ENCODE measurements at places on chromosomes 16 and 17. TPM values are rescaled to one million over a fixed set of nuclear protein-coding genes. Genes with fewer than 3 reads are reported as not detected.

TPPP3 gene
- 9.5 TPM for total RNA-seq

CA10 gene
- not detected for total RNA-seq

LDHD gene
- 0.87 TPM for total RNA-seq

NOD2 gene
- total RNA-seq, result 0.05 TPM

PIGW gene
- total RNA-seq, result 32.3 TPM

MYH1 gene
- not detected for total RNA-seq

STXBP4 gene
- 2.8 TPM for total RNA-seq

ARL2BP gene
- total RNA-seq, result 80.8 TPM

GDPD1 gene
- total RNA-seq, result 0.77 TPM

NTN3 gene
- 0.06 TPM for total RNA-seq

FGF11 gene
- total RNA-seq, result 1.0 TPM

All from A549 treated with Hydrocortisone at 1 μM for 4 hours (cell line).